ENCODE measurements at places on chromosomes 7 and 10.

DNA sequence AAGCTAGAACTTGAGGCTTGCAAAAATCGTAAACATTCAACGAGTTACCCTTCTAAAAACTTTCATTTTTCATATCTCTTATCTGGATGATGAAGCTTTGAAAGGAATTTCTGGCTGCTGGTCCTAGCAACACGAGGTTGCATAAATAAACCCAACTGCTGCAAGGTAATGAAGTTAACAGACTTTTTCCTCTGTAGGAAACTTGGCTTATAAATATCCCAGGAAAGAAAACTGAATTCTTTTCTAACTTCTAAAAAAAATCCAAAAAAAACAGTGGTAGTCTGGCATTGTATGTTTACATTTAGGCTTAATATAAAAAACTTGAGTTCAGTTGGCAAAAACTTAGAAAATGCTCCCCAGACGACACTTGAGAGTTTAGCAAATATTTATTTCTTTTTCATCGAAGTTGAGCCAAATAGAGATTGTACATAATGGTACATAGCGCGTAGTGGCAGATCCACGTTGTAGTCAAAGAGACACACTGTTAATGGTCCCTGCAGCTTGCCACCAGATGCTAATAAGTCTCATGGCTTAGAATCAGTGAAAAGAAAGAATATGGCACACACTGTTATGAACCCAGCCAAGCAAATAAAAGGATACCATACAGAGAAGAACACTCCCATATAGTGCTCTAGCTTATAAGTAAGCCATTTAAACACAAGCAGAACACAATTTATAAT, 200.3 kb upstream of the PCLO start:
- no peak for DNase-seq

GRCh38 chr10:132523561-132524442, 13.8 kb upstream of the INPP5A start:
- no peak for DNase-seq

DNA sequence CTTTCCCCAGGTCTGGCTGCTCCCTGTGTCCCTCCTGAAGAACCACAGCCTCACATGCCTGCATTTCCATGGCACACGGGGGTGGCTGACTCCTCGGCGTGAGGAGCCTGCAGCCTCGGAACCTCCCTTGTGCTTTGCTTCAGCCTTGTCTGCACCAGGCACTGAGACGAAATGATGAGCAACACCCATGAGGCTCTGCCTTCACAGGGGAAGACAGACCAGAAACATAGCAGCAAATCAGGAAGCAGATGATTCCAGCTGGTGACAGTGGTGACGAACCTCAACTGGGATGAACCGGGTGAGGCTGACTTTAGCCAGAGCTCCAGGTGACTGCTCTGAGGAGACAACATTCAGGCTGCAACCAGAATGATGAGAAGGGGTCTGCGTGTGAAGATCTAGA, 84.5 kb upstream of the SMNDC1 start:
- DNase-seq: no peak

DNA sequence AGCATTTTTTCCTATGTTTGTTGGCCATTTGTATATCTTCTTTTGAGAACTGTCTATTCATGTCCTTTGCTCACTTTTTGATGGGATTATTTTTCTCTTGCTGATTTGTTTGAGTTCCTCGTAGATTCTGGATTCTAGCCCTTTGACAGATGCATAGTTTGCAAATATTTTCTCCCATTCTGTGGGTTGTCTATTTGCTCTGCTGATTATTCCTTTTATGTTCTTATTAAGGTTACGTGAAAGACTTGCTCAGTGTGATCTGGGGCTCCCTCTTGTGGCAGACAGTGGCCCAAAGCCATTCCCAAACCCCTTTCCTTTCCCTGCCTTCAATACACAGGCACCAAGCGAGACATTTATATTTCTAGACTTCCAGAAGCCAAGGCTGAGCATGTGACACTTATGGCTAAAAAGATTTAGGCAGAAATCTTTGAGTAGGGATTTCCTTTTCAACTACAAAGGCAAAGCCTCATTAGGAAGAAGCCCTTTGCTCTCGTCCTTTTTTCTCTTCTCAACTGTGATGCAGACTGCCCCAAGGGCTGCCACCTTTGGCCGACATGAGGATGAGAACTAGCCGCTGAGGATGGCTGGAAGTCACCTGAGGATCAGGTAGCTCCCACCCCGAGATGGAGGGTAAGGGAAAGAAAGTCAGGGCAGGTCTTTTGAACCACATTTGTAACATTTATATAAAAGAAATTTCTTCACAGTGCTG, 23.6 kb downstream of the ST8SIA6 start:
- peak; percentile 43 for DNase-seq

GRCh38 chr10:29304264-29304994, 15.6 kb downstream of the LYZL1 start:
- no peak for DNase-seq

GRCh38 chr7:81053623-81054022, 134.8 kb upstream of the SEMA3C start:
- DNase-seq: no peak

DNA sequence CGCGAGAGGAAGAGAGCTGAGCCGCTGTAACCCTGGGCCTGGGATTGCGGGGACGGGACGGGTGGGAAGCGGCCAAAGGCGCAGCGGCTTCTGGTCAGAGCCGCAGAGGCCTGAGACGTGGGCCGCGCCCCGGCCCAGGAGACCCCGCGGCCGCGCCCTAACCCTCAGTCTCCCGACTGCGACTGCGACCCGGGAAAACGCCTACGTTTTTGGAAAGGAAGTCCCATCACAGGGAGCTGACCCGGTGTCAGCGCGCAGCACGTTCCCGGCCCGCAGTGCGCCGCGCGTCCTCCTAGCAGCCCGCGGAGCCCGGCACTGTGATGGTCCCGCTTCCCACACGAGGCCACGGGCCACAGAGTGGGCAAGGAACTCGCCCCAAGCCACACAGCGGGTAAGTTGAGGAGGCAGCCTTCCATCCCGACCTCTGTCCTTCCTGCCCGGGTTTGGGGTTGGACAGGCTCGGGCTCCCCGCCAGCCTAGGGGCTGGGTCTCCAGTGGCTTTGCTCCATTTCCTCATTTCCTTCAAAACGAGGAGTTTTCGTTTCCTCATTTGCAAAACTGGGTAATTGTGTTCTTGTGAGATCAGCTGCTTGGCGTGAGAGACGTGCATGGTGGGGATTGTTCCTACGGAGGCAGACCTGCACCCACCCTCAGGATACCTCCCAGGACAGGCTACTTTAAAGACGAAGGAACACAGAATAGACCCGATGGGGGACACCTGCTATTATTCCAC, 1.2 kb downstream of the GPNMB start:
- DNase-seq: no peak

GRCh38 chr10:46198516-46198915, 88.3 kb upstream of the ANTXRL start:
- DNase-seq: no peak
